ENCODE measurements at places on chromosomes 4 and X.

DNA sequence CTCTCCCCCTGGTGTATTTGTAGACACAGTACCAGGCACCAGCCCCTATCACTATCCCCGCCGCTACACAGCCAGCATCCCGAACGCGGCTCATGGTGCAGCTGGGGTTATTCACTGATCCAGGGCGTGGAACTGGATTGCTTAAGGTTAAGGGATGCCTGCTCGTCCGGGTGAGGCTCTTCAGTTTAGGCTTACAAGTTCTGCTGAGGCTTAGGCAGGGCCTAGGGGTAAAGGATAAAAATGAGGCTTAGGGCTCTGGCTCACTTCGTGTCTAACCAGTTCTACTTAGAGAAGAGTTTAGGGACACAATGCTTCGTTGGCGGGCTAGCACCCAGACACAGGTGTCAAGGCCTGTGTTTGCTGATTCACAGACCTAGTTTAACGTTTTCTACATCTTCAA is 2.2 kb downstream of the ARMCX2 start:
- DNase-seq, result no peak

- DNase-seq, result no peak
Measured at GRCh38 chr4:6647582-6648230, 7.2 kb downstream of the MRFAP1 start.

DNA sequence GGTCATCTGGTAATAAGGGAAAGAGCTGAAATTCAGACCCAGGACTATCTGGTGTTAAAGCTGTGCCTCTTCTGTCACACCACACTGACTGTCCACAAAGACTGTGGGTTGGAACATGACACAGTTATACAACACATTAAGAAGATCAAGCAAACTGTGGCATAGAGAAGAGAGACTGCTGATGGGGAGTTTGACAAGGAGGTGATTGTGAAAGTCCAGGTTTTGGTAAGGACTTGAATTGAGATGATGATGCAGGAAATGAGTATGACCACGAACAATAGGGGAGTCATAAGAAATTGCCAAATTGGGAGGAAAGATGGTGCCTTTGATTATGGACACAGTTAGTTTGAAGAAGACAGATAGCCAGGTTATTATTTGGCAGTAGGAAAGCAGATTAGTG is 163.4 kb downstream of the PDGFRA start:
- no peak for DNase-seq

DNA sequence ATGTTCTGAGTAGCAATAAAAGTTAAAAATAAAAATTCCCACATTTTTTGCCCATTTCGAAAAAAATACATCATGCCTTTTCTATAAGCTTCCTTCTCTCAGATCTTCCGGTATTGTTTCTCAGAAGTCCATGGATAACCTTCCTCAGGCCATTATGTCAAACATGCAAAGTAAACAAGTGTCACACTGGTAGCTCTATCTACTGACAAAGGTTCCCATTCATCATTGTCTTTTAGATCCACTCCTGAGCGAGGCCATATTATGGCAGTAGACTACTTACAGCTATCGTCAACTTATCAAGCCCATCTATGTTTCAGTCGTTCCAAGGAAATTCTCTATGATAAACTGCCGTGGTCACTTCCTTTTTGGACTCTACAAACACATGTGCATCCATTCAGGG is 1068.2 kb downstream of the GLUD2 start:
- no peak for DNase-seq

- no peak for DNase-seq
Measured at GRCh38 chr4:128517096-128517738, 229.6 kb upstream of the PGRMC2 start.

DNA sequence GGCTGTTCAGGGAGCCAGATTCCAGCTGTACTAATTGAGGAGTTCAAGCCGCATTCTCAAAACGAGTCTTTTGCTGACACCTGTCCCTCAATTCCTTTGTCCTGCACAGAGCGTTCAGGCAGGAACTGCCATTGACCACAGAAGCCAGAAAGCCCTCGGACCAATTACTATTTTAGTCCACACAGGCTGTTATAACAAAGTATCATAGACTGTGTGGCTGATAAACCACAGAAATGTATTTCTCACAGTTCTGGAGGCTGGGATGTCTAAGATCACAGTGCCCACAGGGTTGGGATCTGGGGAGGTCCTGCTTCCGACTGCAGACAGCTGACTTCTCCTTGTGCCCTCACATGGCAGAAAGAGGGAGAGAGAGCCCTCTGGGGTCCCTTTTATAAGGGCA is 119.8 kb upstream of the ATP6AP2 start:
- no peak for DNase-seq

- peak; percentile 10 for DNase-seq
Measured at GRCh38 chr4:59540311-59540710, 1659.8 kb upstream of the ADGRL3 start.

DNA sequence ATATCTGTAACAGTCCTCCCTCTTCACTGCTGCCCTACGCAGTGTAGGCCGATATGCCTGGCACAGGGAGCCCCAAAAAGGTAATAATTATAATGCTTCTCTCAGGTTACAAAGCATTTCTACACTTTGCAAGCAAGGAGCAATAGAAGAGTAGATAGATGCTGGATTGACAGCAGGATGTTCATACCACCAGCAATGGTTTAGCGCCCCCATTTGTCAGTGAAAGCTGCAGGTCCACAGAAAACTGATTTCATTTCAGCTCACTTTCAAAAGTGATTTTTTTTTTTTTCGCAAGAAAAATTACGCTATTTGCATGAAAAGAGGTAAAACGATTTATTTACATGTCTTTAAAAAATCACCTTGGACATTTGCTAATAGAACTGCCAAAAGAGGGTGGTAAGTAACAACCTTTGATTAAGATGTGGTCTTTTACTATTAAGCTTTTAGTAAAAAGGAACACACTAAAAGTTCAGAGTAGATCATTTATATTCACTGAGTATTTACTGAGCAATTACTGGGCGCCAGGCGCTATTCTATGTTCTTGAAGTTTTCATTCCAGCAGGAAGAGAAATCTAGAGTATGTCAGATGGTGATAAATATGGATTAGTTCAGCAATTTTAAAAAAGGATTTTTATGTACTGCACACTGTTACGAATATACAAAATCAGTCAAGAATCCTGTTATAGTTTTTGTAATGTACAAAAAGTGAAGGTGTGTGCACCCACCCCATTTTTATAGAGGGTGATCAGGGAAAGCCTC is 34.4 kb downstream of the HPF1 start:
- peak; percentile 9 for DNase-seq
